A673 (cell line): ENCODE measurements at places on chromosomes 7 and 10. TPM values are rescaled to one million over a fixed set of nuclear protein-coding genes. Genes with fewer than 3 reads are reported as not detected.

- peak; percentile 39 for DNase-seq
- no peaks in the 10 kb centered on the region for H3K27me3 ChIP-seq
- H3K4me3 ChIP-seq, result no peak overlapping the region
- H3K27ac ChIP-seq, result no peak overlapping the region
- H3K36me3 ChIP-seq, result no peaks in the 10 kb centered on the region
- H3K4me1 ChIP-seq, result no peaks in the 10 kb centered on the region
Measured at GRCh38 chr7:25839084-25839769, 312.8 kb upstream of the NFE2L3 start.

GRCh38 chr7:158245724-158246041 is 341.9 kb downstream of the PTPRN2 start:
- no peak for DNase-seq
- no peaks in the 10 kb centered on the region for H3K27me3 ChIP-seq
- no peaks in the 10 kb centered on the region for H3K36me3 ChIP-seq
- H3K27ac ChIP-seq, result no peak overlapping the region
- no peak overlapping the region for H3K4me3 ChIP-seq

NOD1 gene
- total RNA-seq, result 2.0 and 2.3 TPM in 2 replicates

VSTM4 gene
- 0.11 TPM in 2 replicates for total RNA-seq

GRCh38 chr7:144649120-144649519 is 186.7 kb downstream of the TPK1 start:
- no peaks in the 10 kb centered on the region for H3K27me3 ChIP-seq
- no peak for DNase-seq
- no peak overlapping the region for H3K4me3 ChIP-seq
- H3K36me3 ChIP-seq, result no peaks in the 10 kb centered on the region
- H3K27ac ChIP-seq, result no peak overlapping the region

PNLIPRP2 gene
- total RNA-seq, result not detected in 2 replicates

GPAM gene
- 18.1 and 20.8 TPM in 2 replicates for total RNA-seq

CNTNAP2 gene
- 47.8 and 60.0 TPM in 2 replicates for total RNA-seq

GRCh38 chr10:120630266-120630665 is 173.2 kb downstream of the PLPP4 start:
- H3K27me3 ChIP-seq, result peaks cover 26% of the 10 kb centered on the region
- DNase-seq, result no peak
- no peaks in the 10 kb centered on the region for H3K4me1 ChIP-seq
- H3K36me3 ChIP-seq, result no peaks in the 10 kb centered on the region
- no peak overlapping the region for H3K4me3 ChIP-seq

DNA sequence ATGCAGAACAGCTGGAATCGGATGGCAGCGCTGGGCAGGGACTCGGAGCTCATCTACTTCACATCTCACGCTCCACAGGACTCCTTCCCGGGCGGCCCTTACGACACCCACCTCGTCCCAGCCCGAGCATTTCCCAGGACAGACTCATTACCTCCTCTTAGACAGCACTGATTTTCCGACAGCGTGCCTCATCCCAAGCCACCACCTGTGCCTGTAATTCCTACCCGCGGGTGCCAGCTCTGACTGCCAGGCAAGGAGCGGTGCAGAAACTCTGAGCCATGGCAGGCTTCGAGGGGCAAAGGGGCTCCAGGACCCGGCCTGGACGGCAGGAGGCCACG is 25.6 kb downstream of the GPER1 start:
- no peak overlapping the region for H3K4me3 ChIP-seq
- no peak overlapping the region for H3K27ac ChIP-seq
- DNase-seq, result no peak
- H3K27me3 ChIP-seq, result no peaks in the 10 kb centered on the region
- no peaks in the 10 kb centered on the region for H3K4me1 ChIP-seq

GBX1 gene
- total RNA-seq, result not detected in 2 replicates

- H3K4me1 ChIP-seq, result peaks cover 5% of the 10 kb centered on the region
- H3K27me3 ChIP-seq, result no peaks in the 10 kb centered on the region
- peak; percentile 17 for DNase-seq
- no peaks in the 10 kb centered on the region for H3K36me3 ChIP-seq
- H3K4me3 ChIP-seq, result no peak overlapping the region
- no peak overlapping the region for H3K27ac ChIP-seq
Measured at GRCh38 chr10:29925771-29926692, 133.4 kb downstream of the JCAD start.

- no peak for DNase-seq
- H3K36me3 ChIP-seq, result no peaks in the 10 kb centered on the region
- H3K4me3 ChIP-seq, result no peak overlapping the region
- H3K27me3 ChIP-seq, result no peaks in the 10 kb centered on the region
- H3K27ac ChIP-seq, result no peak overlapping the region
Measured at GRCh38 chr7:141361960-141362359, 189.2 kb upstream of the AGK start.

DNA sequence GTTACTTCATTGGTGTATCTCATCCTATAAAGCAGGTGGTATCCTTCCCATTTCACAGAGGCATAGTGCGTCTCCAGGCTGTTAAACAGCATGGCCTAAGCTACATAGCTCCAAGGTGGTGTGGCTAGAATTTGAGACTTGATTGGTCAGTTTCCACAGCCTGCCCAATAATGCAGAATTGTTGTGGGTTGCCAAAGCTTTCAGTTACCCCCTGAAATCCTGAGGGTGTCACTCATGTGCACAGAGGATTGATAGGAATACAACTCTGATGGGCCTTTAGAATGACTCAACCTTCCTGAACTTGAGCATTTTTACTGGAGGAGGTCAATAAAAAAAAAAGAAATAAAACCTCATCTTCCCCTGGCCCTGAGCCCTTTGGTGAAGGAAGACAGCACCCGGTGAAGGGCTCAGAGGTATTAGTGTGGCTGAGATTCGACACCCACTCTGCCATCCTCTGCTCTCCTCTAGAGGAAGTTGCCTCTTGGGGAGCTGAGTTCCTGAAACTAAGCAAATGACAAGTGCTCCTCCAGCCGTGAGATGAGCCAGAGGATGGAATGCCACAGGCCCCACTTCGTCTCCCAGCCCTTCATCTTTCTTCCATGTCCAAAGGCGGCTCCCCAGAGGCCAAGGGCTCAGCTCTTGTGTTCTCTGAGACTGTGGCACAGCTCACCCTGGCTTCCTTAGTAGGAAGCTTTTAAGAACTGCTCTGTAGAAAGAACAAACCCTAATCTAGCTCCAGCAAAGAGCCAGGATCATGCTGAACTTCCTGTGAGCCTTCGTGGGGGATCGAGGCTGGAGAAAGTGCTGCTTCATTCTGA is 1.0 kb downstream of the ACSL5 start:
- H3K36me3 ChIP-seq, result no peaks in the 10 kb centered on the region
- no peak overlapping the region for H3K27ac ChIP-seq
- peak; percentile 22 for DNase-seq
- no peaks in the 10 kb centered on the region for H3K4me1 ChIP-seq
- no peaks in the 10 kb centered on the region for H3K27me3 ChIP-seq

PRLHR gene
- not detected in 2 replicates for total RNA-seq

DNA sequence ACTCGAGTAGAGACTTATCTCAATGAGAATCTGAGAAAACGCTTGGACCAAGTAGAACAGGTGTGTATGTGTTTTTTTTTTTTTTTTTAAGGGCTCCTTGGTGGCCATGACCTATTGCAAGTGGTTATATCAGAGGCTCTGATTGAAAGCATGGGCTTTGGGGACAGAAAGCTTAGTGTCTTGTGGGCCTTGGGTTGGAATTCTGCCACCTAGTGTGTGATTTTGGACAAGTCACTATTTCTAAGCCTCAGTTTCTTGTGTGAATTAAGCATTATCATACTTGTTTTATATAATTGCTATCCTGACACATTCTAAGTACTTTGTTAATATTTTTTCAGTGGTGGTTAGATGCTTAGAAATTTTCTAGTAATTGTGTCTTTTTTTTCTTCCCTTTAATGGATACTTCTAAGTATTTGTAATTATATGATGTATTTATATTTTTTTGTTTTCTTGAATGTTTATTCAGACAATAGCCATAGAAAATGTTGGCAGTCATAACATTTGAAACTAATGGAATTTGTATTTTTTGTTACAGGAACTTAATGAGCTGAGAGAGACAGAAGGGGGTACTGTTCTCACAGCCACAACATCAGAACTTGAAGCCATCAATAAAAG is 33.1 kb downstream of the SMC3 start:
- DNase-seq, result peak; percentile 82
- H3K4me3 ChIP-seq, result no peak overlapping the region
- H3K27me3 ChIP-seq, result no peaks in the 10 kb centered on the region
- no peak overlapping the region for H3K27ac ChIP-seq
- H3K36me3 ChIP-seq, result peaks cover 92% of the 10 kb centered on the region

STMP1 gene
- 32.1 and 33.4 TPM in 2 replicates for total RNA-seq

SPAM1 gene
- not detected in 2 replicates for total RNA-seq

DNA sequence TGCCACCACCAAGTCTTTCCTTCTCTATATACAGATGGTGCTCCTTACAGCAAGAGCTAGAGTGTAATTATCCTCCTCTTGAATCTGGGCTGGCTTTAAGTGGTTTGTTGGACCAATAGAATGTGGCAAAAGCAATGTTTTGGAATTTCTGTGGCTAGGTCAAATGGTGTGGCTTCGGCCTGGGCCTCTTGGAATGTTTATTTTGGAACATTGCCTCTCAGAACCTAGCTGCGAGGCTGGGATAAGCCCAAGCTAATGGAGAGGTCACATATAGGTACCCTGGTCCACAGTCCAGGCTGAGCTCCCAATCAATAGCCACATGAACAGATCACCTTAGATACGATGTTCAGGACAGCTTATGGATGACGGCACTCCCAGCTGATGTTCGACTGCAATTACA is 556.7 kb downstream of the TYW1 start:
- no peaks in the 10 kb centered on the region for H3K4me1 ChIP-seq
- H3K27me3 ChIP-seq, result no peaks in the 10 kb centered on the region
- H3K27ac ChIP-seq, result no peak overlapping the region
- no peaks in the 10 kb centered on the region for H3K36me3 ChIP-seq

LRRC17 gene
- 9.2 and 10.0 TPM in 2 replicates for total RNA-seq

DNA sequence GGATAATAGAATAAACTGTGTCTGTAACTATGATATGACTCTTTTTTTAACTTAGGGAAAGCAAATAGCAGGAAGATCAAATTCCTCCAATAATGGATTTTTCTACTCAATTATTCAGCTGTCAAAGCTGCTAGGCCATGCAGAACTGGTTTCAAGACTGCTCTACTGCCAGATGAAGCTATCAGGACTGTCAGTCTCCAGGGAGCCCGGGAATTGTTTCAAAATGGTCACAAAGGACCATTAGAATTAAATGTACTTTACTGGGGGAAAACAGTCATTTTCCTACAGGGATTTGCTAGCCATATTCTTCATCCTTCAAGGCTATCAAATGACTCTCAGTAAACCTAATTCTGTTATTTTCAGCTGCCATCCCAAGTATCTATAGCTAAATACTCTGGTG is 276.3 kb downstream of the LHFPL3 start:
- no peaks in the 10 kb centered on the region for H3K36me3 ChIP-seq
- DNase-seq, result no peak
- H3K27ac ChIP-seq, result no peak overlapping the region
- peaks cover 7% of the 10 kb centered on the region for H3K27me3 ChIP-seq
